ENCODE measurements at places on chromosomes 11 and 22. TPM values are rescaled to one million over a fixed set of nuclear protein-coding genes. Genes with fewer than 3 reads are reported as not detected.

RAB38 gene
- total RNA-seq: 3.7 TPM

TST gene
- total RNA-seq: 225 TPM

YPEL1 gene
- total RNA-seq: 3.3 TPM

TRPM5 gene
- total RNA-seq: 8.1 TPM

- H3K4me3 ChIP-seq: no peak overlapping the region
- H3K4me1 ChIP-seq: no peaks in the 10 kb centered on the region
- no peak overlapping the region for H3K27ac ChIP-seq
- DNase-seq: no peak
- no peaks in the 10 kb centered on the region for H3K36me3 ChIP-seq
Observed at GRCh38 chr11:6733326-6734275, 38.2 kb downstream of the OR2AG2 start.

DNA sequence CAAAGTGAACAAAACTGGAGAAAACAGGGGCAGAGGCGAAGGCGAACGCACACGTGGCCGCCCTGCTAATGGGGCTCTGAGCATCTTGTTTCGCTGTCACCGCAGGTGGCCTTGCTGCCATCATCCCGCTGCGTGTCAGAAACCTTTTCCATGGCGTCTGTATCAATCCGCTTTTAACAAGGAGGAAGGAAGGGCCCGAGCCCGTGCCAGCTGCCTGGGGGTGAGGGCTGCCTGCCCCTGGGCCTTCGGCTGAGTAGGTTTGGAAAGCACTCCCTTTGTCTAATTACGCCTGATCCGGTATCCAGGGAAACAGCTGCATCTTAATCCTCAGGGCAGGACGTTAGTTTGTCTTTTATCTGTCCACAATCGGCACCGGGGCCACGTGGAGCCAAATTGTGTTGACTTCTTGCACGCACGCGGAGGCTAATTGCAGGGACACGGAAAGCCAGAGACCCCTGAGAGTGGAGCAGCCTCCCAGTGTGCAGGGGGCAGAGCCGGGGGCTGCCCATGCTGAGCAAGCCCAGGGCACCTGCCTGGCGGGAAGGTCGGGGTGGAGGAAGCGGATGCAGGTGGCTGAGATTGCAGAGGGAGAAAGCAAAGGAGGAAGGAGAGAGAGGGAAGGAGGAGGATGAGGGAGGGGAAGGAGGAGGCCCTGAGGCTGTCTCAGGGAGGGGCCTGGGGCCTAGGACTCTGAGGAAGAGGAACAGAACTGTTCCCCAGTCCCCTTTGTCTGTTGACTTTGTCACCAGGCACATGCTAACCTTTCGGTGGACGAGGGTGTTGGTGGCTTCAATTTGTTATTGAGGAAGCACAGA is 19.2 kb upstream of the TH start:
- no peaks in the 10 kb centered on the region for H3K36me3 ChIP-seq
- no peaks in the 10 kb centered on the region for H3K27me3 ChIP-seq
- no peak overlapping the region for H3K27ac ChIP-seq
- H3K4me1 ChIP-seq: no peaks in the 10 kb centered on the region
- no peak overlapping the region for H3K4me3 ChIP-seq

DNA sequence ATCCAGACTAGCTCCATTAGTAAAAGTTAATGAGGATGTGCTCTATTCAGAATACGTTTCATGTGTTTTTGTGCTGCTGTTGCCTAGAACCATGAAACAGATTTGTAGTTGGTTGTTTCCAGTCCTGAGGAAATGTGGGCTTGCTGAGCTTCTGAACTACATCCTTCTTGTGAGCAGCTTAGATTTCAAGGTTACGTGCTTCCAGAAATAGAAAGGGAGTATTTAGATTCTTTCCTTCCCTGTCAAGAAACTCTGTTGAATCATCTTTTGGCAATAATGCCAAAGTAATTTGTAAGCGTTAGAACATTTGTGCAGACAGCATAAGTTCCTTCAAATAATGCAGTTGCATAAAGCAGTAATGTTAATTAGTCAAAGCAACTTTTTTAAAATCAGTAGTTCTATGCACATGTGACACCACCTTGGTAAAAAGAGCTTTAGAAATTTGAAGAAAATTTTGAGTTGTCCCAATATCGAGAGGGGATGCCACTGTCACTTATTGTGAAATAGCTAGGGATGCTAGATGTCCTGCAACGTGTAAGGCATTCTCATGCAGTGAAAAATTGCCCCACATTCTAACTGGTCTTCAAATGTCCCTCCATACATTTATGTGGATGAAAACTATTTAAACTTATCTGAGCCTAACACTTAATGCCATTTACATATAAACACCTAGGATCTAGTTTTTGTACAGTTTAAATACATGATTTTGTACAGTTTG is 169.6 kb downstream of the ETS1 start:
- H3K27me3 ChIP-seq: no peaks in the 10 kb centered on the region
- no peak overlapping the region for H3K4me3 ChIP-seq
- H3K27ac ChIP-seq: no peak overlapping the region
- peaks cover under 1% of the 10 kb centered on the region for H3K4me1 ChIP-seq
- no peaks in the 10 kb centered on the region for H3K36me3 ChIP-seq
- no peak for DNase-seq

DNA sequence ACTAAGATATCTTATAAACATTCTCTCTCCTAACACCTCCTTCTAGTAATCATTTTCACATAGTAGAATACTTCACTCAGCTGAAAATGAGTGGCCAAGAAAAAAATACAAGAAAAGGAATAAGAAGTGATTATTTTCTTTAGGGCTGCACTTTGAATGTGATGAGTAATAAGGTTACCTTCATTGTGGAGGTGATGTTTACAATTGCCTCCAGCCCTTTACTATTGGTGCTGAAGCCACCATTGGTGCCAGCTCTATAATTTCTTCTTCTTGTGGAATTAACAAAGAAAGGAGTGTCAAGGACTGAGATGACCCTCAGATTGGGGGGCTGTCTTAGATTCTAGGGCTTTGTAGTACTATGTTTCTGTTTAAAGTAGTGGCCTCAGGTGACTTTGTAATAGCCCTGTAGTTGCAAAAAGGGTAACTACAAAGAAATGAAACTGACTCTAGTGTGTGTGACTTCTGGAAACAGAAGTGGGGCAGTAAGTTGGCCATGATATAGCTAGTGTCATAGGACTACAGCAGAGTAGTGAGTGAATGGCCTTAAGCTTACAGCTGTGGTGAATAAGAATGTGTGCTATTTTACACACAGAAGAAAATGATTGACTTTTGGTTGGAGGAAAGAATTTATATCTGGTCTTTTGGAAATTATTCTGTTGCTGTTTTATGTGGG is 287.2 kb downstream of the TMEM135 start:
- no peaks in the 10 kb centered on the region for H3K4me1 ChIP-seq
- no peak overlapping the region for H3K4me3 ChIP-seq
- H3K27ac ChIP-seq: no peak overlapping the region

- no peak overlapping the region for H3K4me3 ChIP-seq
- DNase-seq: no peak
- no peak overlapping the region for H3K27ac ChIP-seq
- H3K36me3 ChIP-seq: no peaks in the 10 kb centered on the region
- no peaks in the 10 kb centered on the region for H3K4me1 ChIP-seq
- H3K27me3 ChIP-seq: no peaks in the 10 kb centered on the region
Observed at GRCh38 chr11:99911116-99911515, 776.0 kb upstream of the ARHGAP42 start.

DNA sequence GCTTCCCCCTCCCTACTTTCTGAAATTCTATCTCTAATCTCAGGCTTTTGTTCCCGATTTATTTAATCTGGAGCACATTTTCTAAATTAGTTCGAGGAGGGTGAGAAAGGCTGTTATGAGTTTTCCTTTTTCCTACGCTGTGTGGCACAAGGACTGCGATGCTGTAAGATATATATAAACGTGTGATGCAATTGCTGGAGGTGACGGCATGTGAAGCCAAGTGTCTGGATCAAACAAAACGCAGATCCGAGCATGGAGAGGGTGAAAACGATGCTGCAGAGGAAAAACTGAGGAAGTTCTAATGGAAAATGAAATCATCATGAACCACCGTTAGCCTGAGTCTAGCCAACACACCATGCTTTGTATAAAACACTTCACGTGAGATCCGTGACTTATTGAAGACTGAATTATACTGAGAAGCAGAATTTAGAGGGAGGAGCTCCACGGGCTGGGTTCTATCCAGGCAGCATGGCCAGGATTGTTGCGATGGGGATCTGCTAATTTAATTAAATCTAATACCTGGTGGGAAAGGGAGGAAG is 4.4 kb downstream of the PKNOX2 start:
- H3K36me3 ChIP-seq: no peaks in the 10 kb centered on the region
- H3K4me1 ChIP-seq: peaks cover 7% of the 10 kb centered on the region
- no peak overlapping the region for H3K4me3 ChIP-seq
- DNase-seq: no peak
- peak overlapping the region; percentile 14 for H3K27ac ChIP-seq

DNA sequence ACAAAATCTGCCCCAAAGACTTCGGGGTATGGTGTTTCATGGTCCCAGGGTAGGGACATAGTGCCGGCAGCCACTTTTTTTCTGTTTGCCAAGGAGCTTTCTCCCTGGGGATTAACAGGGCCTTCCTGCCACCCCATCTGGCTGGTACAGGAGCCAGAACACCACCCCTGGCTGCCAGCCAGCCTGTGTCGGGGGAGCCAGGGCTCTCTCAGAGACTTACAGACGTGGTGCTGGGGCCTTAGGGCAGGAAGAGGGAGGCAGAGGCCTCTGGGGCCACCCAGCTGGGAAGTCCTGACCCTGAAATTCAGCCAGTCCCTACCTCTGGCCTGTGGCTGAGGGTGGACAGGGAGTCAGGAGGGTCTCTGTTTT is 52.4 kb upstream of the CDON start:
- no peak overlapping the region for H3K4me3 ChIP-seq
- H3K27me3 ChIP-seq: no peaks in the 10 kb centered on the region
- peak overlapping the region; percentile 89 for H3K27ac ChIP-seq
- no peaks in the 10 kb centered on the region for H3K4me1 ChIP-seq
- no peaks in the 10 kb centered on the region for H3K36me3 ChIP-seq
- no peak for DNase-seq

GRCh38 chr22:30028731-30029130 is 51.5 kb upstream of the HORMAD2 start:
- no peak for DNase-seq
- no peak overlapping the region for H3K4me3 ChIP-seq
- no peaks in the 10 kb centered on the region for H3K4me1 ChIP-seq
- H3K36me3 ChIP-seq: no peaks in the 10 kb centered on the region
- H3K27ac ChIP-seq: no peak overlapping the region

DNA sequence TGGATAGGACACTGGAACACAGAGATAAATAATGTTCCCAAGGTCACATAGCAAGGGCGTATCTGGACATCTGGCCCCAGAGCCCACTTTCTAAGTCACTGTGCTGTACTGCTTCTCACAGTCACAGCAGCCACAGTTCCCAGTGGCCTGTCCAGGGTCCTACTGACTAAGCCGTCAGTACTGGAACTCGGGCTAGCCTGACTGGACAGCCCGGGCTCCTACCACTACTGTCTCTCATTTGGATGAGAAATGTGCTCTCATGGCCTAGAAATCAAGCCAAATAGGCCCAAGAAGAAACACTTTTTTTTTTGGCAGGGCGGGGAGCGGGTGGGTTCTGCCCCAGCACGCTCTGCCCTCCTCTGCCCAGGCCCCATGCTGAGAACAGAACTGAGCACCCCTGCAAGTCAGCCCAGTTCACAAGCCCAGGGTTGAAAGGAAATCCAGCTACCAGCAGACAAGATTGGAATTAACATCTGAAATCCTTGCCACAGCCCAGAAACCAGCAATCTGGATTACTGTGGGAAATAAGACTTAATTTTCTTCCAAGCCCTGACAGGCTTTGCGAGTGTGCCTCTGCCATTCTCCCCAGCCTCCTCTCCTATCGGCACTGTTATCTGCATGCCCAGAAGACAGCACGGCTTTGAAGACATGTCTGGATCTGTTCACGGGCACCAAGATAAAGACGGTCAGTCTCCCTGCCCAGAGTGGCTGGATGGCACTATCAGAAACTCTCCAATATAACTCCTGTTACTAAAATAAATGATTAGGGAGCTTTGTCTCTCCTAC is 182.9 kb upstream of the NCAM1 start:
- no peaks in the 10 kb centered on the region for H3K36me3 ChIP-seq
- H3K4me1 ChIP-seq: no peaks in the 10 kb centered on the region
- H3K27ac ChIP-seq: no peak overlapping the region
- H3K27me3 ChIP-seq: no peaks in the 10 kb centered on the region
- H3K4me3 ChIP-seq: no peak overlapping the region
- no peak for DNase-seq

- no peak for DNase-seq
- H3K4me1 ChIP-seq: no peaks in the 10 kb centered on the region
- H3K4me3 ChIP-seq: no peak overlapping the region
- no peaks in the 10 kb centered on the region for H3K36me3 ChIP-seq
- no peak overlapping the region for H3K27ac ChIP-seq
Observed at GRCh38 chr11:20042045-20042639, 118.1 kb downstream of the DBX1 start.

Data from Peyer's patch (tissue), 4 donors.